ENCODE measurements at places on chromosomes 5 and 9. TPM values are rescaled to one million over a fixed set of nuclear protein-coding genes. Genes with fewer than 3 reads are reported as not detected.
A peak's percentile ranks its signal among the peaks of the same experiment; 100 is the strongest.

GRCh38 chr9:21873540-21874221 is 71.2 kb downstream of the MTAP start:
- DNase-seq: peak; percentile 67

DNA sequence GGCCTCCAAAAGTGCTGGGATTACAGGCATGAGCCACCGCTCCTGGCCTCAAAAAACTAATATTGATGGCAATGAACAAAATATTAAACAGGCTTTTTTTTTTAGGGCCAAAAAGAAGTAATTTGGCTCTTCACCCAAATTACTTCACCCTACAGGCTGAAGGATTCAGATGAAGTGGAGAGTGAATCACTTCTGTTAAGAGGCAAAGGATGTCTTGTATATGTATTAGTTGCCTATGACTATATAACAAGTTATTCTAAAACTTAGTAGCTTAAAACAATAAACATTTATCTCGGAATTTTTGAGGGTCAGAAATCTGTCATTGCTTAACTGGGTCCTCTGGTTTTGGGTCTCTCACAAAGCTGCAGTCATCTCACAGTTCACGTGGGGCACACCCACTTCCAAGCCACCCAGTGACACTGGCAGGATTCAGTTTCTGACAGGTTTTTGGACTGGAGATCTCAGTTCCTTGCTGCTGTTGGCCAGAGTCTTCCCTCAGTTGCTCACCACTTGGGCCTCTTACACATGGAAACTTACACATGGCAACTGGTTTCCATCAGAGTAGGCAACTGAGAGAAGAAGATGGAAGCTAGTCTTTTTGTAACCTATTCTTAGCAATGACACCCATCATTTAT is 66.7 kb downstream of the IQGAP2 start:
- DNase-seq: no peak

DNA sequence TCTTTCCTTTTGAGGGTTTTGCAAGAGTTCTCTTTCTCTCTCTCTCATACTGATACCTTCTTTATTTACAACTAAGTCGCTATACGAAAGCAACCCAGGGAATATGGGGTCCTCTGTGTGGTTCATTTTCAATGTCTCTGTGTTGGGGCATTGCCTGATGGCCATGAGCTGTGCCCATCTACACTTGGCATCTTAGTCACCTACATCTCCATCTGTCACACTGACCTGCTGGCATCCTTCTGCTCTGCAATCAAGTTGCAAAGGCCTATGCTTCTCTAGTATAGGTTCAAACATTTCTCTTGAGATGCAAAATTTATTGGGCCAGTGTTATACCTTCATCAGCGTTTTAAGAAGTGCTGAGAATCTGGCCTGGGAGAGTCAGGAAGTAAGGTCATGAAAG is 228.2 kb downstream of the MTRR start:
- DNase-seq: no peak

- peak; percentile 73 for DNase-seq
Observed at GRCh38 chr5:65480306-65480865, 1.3 kb downstream of the ADAMTS6 start.

DNA sequence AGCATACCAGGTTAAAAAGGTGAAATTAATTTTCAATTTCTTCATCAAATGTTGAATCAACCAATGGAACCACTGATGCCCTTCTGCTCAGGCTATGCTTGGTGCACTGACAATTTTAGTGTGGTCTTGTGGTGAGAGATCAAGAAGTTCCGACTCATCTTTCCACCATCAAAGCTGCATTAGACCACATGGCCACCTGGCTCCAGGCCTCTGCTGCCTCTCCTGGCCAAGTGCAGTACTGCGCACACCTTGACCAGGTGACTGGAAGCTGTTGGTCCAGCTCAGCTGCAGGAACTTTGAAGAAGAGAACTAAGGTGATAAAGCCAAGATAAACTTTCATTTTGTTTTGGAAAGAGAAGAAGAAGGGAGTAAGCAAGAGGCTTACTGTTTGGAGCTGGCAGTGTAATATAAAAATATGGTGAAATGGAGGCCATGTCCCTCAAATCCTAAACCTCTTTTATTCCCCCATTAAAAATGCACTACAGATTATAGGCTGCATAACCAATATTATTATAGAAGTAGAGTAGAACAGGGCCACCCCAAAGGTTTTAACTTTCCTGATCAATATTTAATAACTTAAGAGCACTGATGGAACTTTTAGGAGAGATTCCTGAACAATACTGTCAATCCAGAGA is 315.5 kb upstream of the C9orf72 start:
- DNase-seq: no peak

DNA sequence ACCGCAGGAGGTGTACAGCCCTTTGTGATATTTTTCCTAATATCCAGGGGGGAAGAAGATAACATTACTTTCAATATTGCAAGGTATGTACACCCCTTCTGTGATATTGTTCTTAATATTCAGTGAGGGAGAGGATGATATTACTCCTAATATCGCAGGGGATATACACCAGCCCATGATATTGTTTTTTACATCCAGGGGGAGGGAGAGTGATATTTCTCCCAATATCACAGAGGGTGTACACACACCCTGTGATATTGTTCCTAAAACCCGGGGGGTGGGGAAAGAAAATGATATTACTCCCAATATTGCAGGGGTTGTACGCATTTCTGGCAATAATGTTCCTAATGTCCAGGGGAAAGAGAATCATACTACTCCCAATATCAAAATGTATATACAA is 58.0 kb upstream of the SLC25A48 start:
- DNase-seq: no peak

Gene FBN2
- total RNA-seq: 0.59 TPM
